Stimulated activated CD8-positive, alpha-beta memory T cell treated with anti-CD3 and anti-CD28 coated beads, Interleukin-2, amount 100 ng/mL, for 1 hour (primary cell): ENCODE measurements at places on chromosomes 3 and 15.

DNA sequence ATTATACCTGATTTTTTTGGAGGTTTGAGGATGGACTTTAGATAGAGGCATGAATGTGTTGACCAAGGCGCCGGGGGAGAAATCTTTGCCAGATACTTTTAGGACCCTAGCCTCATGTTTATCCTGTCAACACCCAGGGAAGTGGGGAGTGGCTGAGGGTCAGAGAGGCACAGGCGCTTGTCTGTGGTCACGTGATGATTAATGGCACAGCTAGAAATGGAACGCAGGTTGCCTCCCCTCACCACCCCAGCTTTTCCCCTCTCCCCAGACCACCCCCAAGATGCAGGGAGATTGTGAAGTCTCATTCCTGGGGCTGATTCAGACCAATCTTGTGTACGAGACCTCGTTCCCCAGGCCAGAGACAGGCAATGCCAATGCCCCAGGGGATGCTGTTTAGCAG is 218.4 kb upstream of the LINGO1 start:
- no peak for DNase-seq

GRCh38 chr3:105413343-105413887 is 46.7 kb downstream of the ALCAM start:
- no peak for DNase-seq

DNA sequence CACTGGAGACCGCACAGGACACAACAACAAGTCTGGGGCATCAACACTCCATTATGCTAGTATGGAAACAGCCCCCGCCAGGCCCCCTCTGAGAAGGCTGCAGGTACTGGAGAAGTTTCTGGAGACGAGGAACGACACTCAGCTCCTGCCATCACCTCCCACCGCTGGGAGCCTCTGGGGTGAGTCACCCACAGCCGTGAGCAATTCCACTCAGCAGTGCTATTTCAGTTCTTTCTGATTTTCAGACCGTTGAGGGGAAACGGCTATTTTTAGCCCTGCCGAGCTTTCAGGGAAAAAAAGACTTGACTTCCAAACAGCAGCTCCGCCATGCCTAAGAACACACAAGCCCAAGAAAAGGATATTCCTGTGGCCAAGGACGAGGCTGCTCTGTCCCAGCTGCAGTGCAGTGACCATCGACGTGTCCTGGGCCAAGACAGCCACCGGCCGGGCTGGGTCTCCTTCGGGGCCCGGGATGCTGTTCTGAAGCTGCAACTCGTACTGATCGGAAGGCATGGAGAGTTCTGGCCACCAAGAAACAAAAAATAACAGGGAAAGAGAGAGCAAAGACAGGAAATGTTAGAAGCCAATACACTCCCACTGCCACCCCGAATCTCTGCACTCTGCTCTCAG is 40.8 kb downstream of the NUP210 start:
- DNase-seq, result no peak

GRCh38 chr15:91021516-91022074 is 799 bp downstream of the VPS33B start:
- DNase-seq, result no peak

DNA sequence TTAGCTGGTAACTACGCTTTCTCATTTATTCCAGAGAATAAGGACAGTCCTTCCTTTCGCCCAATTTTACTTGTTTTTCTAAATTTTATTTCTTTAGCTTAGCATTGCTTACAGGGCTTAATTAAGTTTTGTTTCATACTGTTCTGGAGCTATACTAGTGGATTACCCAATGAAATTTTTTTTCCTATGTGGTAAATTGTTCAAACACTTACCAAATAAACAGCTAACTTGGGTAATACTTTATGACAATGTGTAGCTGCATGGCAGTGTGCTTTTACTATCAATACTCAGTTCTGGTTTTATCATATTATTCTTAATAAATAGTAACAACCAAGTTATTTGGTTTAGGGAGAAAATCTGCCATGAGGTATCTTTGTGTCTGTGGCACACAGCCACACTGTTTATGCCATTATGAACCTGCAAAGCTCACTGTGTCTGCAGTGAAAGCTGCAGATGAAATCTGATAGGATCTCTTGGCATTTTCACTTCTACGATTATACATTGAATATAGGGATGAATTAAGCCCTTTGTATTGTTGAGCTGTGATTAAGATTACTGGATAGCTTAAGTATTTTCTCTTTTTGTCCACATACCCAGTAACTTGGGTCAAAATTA is 37.2 kb downstream of the UBE2E2 start:
- DNase-seq, result no peak

DNA sequence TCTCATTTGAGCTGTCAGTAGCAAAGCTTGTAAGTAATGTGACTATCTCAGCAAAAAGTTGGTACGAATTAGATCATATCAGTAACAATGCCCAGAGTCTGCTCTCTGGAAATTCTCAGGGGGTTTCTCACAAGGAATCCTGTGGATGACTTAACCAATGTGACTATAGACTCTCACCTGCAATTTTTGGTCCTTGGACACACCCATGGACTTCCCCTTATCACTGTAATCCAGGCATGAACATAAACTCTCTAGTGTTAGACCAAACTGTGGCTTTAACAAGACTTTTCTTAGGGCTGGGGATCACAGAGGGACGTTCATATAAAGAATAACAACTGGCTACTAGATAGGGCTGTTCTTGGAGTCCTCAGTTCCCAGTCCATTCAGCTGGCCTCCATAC is 3.9 kb upstream of the ZNF80 start:
- DNase-seq, result no peak

DNA sequence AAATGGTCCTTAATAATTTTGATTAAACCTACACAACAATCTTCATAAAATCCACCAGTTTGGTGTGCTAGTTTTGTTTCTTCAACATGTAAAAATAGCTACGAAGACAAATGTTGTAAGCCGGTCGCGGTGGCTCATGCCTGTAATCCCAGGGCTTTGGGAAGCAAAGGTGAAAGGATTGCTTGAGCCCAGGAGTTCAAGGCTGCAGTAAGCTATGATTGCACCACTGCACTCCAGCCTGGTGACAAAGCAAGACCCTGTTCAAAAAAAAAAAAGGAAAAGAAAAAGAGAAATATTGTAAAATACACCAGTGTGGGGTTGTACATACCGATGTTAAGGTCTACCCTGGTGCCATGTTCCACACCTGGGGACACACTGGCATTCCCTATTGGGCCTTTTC is 75.1 kb downstream of the LDHAL6B start:
- DNase-seq, result no peak

GRCh38 chr15:33742306-33742705 is 226.0 kb upstream of the CHRM5 start:
- no peak for DNase-seq

DNA sequence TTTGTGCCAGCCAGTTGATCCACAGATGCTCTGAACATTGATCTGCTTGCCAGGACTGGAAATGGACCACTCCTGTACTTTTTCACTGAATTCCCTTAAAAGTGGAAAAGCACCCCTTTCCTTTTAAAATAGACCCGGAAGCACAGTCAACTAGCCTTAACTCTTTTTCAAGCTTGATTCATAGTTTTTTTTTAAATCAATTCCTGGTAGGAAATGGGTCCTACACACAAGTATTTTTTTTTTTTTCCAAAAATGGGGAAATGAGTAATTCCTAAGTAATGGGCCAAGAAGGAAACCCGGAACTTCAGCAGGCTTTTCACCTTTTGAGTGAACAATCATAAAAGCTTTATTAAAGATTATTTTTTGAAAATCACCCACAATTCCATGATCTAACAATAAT is 234.4 kb upstream of the ADAMTS9 start:
- DNase-seq, result no peak

DNA sequence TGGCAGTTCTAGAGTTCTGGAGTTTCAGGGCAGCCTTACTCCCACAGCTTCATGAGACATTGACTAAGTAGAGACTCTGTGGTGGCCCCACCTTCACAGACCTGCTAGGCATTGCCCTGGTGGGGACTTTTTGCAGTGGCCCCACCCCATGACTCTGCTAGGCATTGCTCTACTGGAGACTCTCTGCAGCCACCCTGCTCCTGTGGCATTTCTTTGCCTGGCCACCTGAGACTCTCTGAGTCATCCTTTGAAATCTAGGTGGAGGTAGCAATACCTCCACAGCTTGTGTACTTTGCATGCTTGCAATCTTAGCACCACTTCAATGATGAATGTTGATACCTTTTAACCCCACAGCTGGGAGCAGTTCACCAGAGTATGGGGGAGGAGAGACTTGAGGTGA is 40.6 kb upstream of the DHX36 start:
- DNase-seq, result no peak

GRCh38 chr15:99010768-99011167 is 3.2 kb upstream of the PGPEP1L start:
- DNase-seq, result no peak

GRCh38 chr15:40891810-40892446 is 2.3 kb upstream of the VPS18 start:
- no peak for DNase-seq

DNA sequence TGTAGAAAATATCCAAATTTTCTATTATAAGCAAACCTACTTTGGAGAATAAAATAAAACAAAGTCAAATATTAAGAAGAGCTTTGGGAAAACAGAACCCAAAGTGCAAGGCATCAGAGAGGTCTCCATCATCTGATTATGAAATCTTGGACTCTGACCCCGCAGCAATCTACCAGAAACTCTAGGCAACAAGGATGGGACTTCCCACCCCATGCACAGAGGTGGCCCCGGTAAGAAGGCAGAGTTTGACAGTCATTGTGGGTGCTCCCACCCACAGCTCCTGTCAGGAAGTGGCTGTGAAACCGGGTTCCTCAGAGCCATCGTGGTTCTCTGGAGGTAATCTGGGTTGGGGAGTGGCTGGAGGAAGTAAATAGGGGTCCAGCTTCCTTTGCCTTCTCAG is 37.0 kb upstream of the TJP1 start:
- no peak for DNase-seq

- no peak for DNase-seq
Observed at GRCh38 chr3:64561325-64561843, 126.4 kb downstream of the ADAMTS9 start.

DNA sequence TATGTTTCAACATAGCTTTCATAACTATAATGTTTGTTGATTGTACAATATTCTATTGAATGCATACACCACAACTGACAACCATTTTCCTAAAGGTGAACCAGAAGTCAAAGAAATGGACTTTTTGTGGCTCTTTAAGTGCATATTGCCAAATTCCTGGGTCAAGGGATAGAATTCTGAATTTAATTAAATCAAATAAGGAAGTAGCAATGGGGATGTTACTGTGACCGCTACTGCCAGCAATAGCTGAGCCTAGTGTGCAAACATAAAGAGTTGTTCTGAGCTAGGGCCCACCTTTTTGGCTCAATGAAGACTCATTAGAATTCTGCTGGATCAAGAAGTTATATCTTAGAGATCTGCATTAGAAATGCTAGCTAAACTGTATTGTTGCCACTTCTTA is 17.3 kb upstream of the KBTBD8 start:
- DNase-seq, result no peak

DNA sequence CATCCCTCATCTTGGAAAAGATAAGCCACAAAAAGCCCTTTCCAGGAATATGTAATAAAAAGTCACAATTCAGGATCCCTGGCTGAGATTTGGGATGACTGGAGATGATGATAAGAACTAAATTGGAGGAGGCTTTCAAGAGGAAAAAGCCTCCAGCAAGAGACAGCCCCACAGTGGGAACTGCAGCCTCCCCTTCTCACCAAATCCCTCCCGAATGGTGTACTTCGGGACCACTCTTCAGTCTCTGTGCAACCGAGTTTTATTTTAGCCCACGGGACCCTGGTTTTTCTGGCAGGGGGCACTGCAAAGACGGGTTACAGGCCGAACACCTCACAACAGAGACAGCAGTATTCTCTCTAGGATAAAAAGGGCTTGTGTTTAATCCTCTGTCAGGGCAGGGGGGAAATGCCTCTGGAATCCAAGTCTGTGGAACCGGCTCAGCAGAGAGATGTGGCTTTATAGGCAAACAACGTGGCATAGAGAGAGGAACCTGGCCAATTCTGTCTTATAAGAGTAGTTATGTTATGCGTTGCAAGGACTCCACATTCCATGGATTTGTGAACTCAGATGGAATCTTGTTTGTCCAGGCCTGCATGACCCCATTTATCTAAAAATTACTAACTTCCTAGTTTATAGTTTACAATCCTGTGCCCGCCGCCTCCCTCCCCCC is 1.2 kb upstream of the LMCD1 start:
- no peak for DNase-seq

- no peak for DNase-seq
Observed at GRCh38 chr3:57951066-57951882, 56.9 kb upstream of the FLNB start.

GRCh38 chr15:90205050-90205848 is 4.1 kb downstream of the SEMA4B start:
- DNase-seq, result no peak

DNA sequence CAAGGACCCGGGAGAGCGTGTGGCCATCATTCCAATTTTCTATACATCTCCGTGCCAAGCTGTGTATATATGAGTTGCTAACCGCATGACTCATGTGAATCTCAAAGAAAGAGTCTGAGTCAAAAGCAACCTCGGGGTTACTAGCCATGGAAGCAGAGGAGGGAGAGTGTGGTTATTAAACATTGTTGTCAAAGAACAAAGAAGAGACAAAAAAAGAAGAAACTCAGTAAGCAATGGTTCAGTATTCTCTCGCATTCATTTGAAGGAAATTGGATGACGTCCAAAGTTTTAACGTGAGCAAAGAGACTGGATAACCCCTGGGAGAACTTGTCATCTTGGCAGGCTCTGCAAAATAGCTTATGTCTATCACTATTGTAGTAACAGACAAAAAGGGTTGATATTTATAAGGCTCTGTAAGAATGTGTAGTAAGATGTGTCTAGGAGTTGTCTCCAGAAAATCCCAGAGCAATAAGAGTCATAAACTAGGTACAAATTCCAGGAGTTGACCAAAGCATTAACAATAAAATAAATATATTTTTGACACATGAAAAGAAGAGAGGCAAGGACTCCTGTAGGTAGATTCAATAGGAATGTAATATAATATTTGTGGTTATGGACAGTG is 52.8 kb upstream of the GRM7 start:
- DNase-seq, result no peak
